ENCODE measurements at places on chromosomes 6 and 20.

DNA sequence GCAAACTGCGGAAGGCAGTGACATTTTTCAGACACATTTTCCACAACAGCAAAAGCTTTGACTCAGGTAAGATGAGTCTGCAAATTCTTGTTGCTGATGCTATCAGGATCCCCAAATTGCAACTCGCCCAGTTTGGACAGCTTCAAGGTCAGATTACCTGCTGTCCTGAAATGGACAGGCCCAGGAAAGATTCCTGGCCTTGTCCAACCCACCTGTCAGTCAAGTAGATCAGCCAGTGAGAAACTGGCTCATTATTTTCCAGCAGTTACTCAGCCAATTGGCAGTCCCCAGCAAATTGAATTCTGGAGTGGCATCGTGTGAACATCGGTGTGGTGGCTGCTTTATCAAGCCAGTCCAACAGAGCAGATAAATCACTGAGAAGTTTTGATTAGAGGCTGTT lies 84.5 kb upstream of the SNAP25 start:
- no peak for DNase-seq

GRCh38 chr6:83008626-83009025 lies 57.0 kb downstream of the UBE3D start:
- DNase-seq = no peak

GRCh38 chr6:90712114-90712513 lies 125.2 kb upstream of the MAP3K7 start:
- no peak for DNase-seq

- DNase-seq = no peak
Observed at GRCh38 chr6:88380618-88381288, 214.6 kb upstream of the CNR1 start.

DNA sequence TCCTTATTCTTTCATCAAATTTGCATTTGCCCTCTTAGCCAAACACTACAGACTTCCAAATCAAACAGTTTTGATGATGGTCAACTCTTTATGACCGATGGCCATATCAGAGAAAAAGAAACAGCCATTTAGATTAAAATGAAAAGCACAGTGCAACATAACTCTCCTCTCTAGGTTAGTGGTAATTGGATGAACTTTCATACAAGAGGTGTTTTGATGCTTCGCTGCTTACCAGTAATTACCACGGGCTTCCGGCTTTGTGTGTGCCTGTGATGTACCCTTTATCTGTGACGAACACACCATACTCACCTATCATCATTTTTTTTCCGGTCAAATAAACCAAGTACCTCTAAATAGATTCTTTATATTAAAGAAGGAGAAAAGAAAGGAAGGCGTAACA lies 181.8 kb downstream of the FOXA2 start:
- no peak for DNase-seq

DNA sequence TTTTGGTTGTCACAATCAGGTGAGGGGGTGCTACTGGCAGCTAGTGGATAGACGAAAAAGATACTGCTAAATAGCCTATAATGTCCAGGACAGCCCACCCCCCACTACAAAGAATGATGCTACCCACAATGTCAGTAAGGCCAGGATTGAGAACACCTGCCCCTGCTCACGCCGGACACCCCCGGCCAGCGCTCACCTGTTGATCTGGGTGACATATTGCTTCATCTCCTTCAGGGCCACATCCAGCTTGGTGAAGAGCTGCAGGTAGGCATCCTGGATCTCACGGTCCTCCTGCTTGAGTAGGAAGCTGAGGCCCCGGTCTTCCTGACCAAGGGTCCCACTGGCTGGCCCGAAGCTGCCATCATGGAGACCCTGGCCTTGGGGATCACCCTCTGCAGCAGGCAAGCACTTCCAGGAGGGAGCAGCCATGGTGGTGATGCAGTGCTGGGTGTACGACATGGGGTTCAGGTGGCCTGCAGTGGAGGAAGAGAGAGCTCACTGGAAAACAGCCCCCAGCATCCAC lies 178.6 kb downstream of the PREX1 start:
- no peak for DNase-seq

DNA sequence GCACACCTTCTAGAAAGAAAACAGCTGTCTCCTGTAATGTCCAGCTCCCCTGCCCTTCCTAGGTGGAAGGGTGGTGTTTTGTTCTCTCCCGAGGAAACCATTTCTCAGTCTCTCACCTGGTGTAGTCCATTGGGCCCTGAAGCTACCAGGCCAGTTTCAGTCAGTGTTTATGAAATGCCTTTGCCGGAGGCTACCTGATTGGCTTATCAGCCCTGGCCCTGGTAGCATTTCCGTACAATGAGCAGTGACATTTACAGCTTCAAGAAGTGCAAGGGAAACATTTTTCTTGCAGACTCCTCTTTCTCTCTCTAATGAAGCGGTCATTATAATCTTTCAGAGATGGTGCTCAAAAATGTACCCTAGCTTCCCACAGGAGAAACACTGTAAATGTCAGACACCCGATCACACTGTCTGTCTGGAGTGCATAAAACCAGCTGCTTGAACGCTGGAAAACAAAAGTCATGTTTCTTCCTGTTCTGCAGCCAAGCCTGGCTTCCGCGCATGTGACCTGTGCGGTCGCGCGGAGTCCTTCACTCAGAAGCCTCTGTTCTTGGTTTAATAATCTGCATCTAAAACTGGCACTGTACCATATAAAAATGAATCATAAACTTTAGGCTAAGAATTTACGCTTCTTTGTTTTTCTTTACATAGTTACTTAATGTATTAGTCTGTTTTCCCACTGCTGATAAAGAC lies 28.4 kb upstream of the SAYSD1 start:
- no peak for DNase-seq

GRCh38 chr6:30508890-30509736 lies 19.8 kb downstream of the HLA-E start:
- DNase-seq = peak; percentile 12

GRCh38 chr6:52399511-52400312 lies 20.4 kb upstream of the EFHC1 start:
- DNase-seq = peak; percentile 78

- DNase-seq = no peak
Observed at GRCh38 chr20:9160757-9161156, 91.9 kb downstream of the PLCB4 start.

DNA sequence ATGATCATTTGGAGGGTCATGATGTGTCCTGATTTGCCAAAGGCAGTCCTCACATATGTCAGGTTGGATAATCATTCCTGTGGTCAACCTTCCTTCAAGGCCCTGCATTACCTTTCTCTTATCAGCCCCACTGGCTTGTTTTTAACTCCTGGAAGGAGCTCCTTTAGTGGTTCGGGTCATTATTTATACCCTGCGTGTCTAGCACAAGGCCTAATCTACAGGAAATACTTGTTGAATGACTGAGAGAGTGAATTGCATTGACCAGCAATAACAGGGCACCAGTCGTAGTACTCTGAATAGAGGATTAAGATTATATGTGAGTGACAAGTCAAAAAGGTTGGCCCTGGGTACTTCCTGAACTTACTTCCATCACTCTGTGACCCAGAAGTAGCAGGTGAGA lies 4.5 kb downstream of the HIVEP2 start:
- DNase-seq = no peak

GRCh38 chr6:164150232-164150631 lies 735.7 kb downstream of the QKI start:
- no peak for DNase-seq

DNA sequence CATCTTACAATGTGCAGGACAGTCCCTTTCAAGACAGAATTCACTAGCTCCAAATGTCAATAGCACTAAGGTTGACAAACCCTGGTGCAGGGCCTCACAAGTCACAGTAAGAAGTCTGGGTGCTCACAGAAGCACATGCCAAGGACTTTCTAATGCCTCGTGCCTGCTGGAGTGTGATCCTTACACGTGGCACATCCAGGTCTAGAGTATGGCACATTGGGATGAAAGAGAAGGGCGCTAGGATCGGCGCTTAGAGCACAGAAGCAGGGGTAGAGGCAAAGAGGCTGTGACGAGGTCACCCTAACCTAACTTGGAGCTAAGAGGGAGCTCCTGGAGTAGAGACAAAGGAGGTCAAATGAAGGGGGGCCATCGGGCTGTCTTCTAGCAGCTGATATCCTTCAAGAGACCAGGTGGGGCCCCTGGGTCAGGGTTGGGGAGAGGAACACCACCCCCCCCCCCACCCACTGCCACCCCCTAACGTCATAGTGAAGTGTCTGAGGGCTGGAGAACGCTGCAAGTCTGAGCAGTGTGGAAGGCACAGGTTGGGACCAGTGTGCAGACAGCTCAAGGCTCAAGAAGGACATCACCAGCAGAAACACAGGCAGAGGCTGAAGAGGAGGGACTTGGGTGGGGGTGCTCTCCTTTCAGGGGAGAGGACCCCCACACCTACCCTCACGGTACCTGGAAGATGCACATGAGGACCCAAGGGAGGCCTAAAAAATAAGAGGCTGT lies 97.8 kb upstream of the MRPS10 start:
- no peak for DNase-seq

DNA sequence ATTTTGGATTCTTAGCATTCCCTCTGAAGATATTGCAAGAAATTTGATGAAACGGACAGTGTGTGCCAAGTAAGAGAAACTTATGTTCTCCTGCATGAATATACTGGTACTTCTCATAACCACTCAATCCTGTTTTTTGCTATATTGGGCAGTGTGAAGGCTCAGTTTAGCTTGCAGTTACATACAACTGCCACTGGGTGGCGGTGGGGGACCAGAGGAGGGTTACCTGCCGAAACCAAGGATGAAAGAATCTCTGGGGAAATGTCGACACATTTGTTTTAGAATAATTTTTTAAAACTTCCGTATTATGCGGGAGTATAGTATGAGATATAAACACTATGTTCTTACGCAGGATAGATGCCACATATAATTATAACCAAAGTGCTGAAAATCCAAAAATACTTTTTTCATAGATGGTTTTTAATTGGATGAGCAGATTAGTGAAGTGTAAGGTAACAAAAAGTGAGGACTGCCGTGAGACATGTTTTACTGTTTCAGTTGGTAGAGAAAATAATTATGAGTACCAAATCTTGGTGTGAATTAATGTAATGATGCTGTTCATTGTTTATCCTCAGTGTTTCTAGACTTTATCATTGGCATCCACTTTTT lies 9.7 kb downstream of the TRMT11 start:
- DNase-seq = peak; percentile 86

DNA sequence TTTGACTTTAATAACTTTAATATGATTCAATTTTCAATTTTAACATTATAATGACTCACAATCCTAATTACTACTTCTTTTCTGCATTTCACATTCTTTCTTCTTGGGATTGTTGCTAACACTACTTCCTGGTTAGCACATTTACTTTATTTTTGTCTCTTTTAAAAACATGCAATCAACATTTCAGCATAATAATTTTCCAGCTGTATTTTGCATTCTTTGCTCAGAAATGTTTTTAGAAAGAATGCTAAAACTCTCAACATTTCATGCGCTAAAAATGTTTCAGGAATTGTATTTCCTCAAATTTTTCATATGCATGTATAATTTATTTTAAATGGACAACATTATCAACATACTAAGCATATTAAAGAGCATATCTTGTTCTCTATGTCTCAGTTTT lies 1302.1 kb upstream of the GJE1 start:
- DNase-seq = no peak

- peak; percentile 65 for DNase-seq
Observed at GRCh38 chr6:104381907-104382306, 477.8 kb downstream of the HACE1 start.

- DNase-seq = no peak
Observed at GRCh38 chr6:63458480-63459115, 113.7 kb upstream of the LOC128125822 start.

DNA sequence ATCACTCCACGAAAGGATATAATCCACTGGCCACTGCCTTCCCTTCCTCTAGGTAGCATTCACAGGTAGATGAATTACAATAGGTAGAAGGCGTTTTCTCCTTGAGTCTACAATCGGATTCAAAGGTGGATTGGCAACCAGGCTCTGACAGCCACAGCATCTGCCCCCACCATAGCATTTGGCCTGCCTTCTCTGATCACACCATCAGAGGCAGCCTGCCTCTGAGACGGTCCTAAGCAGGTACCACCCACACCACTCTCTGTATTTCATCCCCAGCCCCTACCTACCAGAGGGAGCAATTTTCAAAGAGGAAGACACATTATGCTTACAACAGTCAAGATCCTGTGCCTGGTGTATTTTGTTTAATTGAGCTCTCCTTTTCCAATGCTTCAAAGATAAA lies 210.5 kb upstream of the SPTLC3 start:
- DNase-seq = peak; percentile 72

GRCh38 chr6:47097092-47097945 lies 55.2 kb upstream of the ADGRF1 start:
- DNase-seq = peak; percentile 90

DNA sequence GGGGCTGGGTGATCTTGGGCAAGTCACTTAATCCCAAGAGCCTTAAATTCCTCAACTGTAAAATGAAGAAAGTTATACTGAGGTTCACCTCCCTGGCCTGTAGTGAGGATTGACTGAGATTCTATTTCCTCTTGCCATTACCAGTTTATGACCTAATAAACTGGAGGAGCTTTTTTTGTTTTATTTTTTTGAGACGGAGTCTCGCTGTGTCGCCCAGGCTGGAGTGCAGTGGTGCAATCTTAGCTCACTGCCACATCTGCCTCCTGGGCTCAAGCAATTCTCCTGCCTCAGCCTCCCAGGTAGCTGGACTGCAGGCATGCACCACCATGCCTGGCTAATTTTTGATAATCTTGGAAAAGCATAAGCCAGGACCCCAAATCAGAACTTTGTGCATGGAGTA lies 161.4 kb upstream of the SNX9 start:
- DNase-seq = no peak

DNA sequence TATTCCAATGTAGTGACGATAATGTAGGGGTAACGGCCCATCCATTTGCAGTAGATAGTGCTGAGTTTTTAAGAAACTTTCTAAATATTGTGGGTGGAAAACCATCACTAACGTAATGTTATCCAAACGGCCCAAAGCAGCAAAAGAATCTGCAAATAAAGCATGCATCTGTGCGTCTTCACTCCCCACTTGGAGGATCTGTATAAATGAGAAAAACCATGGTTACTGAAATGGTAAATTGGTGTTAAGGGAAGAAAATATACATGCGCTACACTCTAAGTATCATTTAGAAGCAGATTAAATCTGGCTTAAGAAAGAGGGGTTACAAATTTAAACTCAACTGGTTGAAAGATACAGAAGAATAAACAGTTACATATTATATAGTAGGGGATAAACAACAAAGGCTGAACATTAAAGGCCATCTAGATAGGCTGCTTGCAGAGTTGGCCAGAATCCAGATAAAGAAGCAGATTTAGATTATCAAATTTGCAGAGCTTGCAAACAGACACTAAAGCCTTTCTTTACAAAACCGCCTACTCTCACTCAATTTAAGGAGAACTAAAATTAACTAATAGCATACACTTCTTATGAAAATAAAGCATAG lies 93.3 kb downstream of the SESN1 start:
- DNase-seq = no peak
